ENCODE measurements at places on chromosomes 6 and 20.

DNA sequence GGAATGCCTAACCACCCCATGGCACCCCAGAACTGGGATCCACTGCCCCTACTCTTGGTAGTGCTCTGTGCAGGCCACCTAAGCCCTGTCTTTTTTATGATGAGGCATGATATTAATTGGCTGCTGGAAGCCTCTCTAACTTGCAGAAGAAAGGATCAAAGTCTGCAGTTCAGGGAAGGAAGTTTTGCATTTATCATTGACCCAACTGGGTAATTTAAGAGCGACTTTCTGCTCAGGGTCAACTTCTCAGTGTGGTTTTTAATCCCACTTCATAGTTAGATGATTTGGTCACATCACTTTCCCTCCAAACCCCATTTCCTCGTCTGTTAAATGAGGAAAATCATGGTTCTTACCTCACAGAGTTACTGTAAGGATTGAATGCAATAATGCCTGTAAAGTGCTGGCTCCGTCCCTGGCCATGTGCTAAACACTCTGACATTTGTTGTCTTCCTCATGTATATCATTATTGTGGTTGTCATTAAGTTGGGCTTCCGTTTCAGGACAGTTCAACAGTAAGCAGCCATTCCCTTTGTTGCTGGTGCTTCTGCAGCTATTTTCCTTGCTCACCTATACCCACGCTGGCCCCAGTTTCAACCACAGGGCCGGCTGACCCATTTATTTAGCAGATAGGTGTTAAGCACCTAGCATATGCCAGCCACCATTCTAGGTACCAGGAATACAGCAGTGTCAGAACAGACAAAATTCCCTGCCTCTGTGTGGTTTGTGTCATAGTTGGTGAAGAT, 14.2 kb downstream of the E2F3 start:
- no peak for DNase-seq

- no peak for DNase-seq
Observed at GRCh38 chr6:40232698-40233097, 298.4 kb upstream of the MOCS1 start.

DNA sequence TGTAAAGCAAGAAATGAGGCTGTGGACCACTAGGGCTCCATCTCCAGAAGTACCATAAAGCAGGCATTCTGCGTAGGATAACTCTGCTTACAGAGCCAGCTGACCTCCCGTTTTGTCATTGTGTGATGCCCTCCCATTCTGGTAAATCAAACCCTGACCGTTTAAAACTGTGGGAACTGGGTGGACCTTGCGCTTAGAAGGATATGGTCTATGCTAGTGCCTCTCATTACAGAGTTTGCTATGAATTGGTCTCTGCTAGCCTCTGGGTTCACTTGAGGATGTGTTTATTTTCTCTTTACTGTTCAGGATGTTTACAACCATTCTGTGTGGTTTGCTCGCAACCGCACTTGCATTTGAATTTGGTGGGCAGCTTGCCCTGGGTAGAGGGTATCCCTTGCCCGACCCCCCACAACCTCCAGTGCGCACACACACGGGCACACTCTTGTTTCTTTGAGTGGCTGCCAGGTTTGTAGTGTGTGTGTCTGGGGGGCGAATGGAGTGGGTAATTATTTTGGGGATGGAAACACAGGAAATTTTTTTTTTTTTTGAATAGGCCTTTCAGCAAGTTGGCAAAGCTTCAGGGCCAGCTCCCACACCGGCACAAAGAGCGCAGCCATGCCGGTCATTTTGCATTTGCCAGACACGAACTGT, 198.3 kb downstream of the JARID2 start:
- DNase-seq, result no peak

DNA sequence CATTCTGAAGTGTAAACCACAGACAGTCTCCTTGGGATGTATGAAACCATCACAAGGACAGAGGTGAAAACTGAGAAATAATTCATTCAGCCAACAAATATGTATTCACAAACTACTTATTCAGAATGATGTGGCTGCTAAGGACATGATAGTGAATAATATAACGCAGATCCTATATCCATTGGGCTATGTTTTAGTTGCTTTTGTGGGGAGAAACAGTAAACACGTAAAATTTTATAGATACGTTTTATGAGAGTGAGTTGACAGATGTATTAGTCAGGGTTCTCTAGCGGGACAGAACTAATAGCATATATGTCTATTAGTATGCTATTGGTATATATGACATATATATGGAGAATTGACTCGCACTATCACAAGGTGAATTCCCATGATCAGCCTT, 402.5 kb downstream of the RFPL4B start:
- DNase-seq, result no peak

- no peak for DNase-seq
Observed at GRCh38 chr6:108677894-108678293, 117.2 kb downstream of the FOXO3 start.

DNA sequence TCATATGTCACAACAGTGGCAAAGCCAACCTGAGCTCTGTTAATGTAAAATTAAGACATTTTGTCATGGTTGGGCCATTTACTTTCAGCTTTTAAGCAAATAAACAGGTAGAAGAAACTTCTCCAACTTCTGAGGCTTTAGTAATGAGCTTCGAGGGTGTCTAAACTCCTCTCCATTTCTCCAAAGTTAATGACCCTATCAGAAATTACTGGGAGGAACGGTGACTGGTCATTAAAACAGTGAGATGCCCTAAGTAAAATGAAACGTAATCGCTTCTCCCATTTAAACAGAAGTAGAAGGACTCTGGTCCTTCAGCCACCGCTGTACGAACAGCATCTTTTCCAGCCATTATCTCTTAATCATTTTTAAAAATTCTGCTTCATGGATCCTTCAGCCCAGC, 986.9 kb upstream of the MANEA start:
- DNase-seq, result no peak

DNA sequence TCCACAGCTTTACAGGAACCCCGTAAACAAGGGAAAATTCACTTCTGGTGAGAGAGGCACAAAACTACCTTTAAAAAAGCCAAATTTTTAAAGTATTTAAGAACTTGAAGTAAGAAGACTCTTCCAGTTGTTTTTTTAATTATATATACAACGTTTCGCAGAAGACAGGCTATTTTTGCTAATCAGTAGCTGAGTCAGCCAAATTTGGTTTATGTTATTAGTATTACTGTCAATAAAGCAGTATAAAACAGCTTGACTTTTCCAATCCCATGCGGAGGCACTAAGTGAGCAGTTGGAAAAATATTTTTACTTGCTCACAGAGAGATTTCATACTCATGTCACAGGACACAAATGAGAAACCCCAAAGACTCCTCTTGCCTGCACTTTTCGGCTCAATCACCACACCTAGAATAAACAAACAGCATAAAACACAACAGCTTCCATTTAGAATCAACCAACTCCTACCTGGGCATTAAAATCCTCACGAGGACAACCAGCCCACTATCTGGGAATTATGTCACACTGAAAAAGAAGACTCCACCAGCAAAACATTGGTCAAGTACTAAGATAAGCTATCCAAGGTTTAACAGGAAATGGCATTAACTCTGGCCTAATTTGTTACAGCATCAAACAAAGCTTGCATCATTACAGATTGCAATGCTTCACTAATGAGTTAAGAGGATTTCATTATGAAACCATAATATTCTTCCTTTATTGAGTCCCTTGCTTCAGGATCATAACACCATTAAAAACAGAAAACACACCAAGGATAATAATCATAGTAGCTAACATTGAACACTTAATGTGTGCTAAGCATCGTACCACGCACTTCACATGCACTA, 26.3 kb downstream of the ELOVL5 start:
- DNase-seq, result no peak

GRCh38 chr20:1331101-1331500, 2.2 kb upstream of the SDCBP2 start:
- DNase-seq, result no peak

- no peak for DNase-seq
Observed at GRCh38 chr6:3610921-3611320, 140.6 kb downstream of the PXDC1 start.

DNA sequence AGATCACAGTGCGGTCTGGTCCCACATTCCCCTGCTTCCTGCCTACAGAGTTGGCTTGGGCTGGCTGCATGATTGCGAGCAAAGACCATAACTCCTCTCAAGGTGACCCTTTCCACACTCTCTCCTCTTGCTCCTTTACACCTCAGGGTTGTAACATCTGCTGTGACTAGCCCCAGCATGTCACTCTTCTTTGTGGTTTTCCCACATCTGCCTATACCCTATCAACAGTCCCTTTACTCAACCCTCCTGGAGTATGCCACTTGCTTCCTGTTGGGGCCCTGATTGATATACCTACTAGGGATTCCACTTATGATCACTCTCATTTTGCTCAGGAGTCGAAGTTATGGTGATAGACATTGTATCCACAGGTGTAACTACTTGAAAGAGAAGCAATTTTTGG, 58.9 kb upstream of the SGK1 start:
- no peak for DNase-seq

GRCh38 chr6:16358531-16359138, 120.2 kb downstream of the GMPR start:
- DNase-seq, result no peak

DNA sequence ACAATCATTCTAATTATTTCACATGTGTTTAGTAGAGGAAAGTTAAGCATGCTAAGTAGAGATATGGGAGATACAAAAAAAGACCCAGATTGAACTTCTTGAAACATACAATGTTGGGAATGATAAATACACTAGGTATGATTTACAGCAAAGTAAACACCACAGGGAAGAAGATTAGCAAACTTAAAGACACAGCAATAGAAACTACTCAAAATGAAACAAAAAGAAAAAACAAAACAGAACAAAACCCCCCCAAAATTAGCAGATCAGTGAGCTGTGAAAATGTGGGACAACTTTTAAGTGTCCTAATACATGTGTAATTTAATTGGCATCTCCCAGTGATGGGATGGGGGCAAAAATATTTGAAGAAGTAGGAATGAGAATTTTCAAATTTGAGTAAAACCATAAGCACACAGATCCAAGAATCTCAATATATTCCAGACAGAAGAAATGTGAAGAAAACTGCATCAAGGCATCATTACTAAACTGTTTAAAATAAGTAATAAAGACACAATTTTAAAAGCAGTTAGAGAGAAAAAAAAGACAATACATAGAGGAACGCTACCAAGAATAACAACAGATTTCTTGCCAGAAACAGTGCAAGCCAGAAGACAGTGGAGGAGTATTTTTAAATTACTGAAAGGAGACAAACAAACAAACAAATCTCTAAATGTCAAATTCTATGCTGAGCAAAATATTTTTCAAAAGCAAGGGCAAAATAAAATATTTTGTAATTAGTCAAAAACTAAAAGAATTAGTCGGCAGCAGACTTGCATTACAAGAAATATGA, 473.7 kb downstream of the QKI start:
- no peak for DNase-seq

- DNase-seq, result no peak
Observed at GRCh38 chr20:37672143-37672542, 21.7 kb upstream of the CTNNBL1 start.

DNA sequence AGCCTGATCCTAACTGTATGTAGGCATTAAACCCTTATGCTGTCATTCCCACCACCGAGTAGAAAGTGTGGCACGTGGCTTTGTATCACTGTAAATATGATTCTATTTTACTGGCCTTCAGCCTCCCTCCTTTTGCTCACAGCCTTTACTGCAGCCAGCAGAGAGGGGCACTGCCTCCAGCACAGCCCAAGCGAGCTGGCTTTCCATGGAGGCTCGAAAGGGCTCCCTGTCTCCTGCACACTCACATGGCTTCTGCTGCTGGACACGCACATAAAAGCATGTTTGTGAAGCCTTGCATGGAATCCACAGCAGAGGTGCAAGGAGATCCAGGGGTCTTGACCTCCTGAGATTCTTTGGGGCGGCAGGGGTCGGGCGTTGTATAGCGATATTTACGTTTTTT, 51.3 kb downstream of the RNASET2 start:
- DNase-seq, result no peak

- no peak for DNase-seq
Observed at GRCh38 chr20:58021481-58021880, 207.0 kb downstream of the ANKRD60 start.

GRCh38 chr6:125526007-125526720, 223.3 kb upstream of the HEY2 start:
- DNase-seq, result no peak

DNA sequence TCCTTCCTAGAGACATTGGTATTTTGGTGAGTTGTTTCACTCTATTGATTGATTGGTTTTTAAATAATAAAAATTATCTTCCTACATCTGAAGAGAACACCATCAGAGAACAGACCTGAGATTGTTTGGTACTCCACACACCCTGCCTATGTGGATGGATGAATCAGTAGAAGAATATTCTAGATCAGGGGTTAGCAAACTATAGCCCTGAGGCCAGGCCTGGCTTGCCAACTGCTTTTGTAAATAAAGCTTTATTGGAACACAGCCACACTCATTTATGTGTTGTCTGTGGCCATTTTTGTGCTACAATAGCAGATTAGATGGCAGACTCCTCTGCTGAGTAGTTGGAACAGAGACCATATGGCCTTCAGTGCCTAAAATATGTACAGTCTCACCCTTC, 139.6 kb upstream of the INSM1 start:
- no peak for DNase-seq

GRCh38 chr20:20212675-20213096, 155.2 kb upstream of the INSM1 start:
- no peak for DNase-seq

DNA sequence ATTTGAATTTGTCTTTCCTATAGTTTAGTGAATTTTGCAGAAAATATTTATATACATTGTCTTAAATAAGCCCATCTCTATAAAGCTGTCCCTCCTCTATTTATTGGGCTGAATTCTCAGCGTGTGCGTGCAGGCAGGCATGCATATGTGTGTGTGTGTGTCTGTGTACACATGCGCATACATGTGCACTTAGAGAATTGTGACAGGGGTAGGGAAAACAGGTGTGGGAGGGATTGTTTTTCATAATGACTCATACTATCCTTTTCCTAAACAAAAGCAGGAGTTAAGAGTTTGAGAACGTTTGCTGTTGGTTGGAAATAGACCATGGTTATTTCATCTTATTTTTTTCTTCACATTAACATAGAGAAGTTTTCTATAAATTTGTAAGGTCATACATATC, 43.4 kb upstream of the FABP7 start:
- no peak for DNase-seq

DNA sequence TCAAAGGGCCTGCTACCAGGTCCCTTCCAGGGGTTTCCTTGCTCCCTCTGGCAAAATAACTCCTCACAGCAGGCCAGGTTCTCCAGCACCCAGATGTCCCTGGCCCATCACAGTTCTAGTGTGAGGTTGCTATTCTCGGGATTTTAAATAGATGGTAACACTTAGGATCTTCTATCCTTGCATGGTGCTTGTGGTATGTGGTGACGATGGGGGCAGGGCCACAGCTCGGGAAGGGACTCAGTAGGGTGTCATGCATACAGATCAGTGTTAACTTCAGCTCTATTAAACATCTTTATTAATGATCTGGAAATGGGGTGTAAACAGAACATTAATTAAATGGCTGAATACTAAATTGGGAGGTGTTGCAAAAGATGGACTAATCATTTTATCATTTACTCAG, 323.8 kb downstream of the QKI start:
- DNase-seq, result no peak

- DNase-seq, result no peak
Observed at GRCh38 chr6:82568290-82568993, 204.8 kb downstream of the TPBG start.
